Tibial nerve (tissue), 4 donors: ENCODE measurements at places on chromosomes 7 and 10. TPM values are rescaled to one million over a fixed set of nuclear protein-coding genes. Genes with fewer than 3 reads are reported as not detected.

The PRPS1L1 gene
- not detected for total RNA-seq

DNA sequence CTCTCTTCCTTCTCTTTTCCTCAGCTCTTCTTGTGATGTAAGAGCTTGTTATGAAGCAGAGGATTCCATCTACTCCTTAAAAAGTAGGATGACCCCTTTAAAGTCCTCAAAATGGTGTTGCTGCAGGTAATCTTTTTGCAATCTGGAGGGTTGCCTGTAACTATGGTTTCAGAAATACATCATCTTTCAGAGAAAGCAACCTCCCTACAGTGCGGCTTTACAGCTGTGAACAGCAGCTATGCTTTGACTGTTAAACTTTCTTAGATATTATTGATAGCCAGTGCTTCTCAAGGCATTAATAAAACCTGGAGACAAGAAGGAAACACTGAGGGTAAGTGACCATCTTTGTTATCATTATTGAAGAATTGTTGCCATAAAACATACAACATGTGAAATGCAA is 86.6 kb upstream of the MDFIC start:
- no peak for DNase-seq

The TSPAN33 gene
- total RNA-seq: 10.5 TPM

- no peak for DNase-seq
Measured at GRCh38 chr10:61847640-61848039, 53.9 kb upstream of the ARID5B start.

DNA sequence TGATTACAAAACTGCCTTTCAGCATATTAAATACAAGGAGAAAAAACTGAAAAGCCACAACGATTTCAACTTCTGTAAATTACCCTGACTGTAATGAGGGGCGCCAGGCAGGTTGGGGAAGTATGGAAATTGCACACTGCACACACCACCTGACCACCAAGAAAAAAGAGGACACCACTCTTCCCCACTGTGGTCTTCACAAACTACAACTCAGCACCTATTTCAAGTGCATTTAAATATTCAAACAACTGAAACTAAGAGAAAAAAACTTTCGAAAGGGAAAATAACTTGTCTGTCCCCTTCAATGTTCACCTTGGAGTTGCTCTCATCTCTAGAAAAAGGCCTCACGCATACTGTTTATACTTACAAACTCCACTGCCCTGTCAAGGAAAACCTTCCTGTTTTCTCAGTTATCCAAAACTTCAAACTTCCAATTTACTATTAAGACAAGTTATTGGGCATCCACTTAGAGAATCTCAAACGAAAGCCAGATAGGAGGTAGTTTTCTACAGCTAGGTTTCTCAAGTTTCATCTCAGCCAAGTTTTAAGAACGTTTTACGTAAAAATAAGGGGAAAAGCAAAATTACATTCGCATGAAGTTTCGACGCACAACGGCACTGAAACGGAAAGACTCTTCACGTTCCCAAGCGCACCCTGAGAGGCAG is 1.4 kb downstream of the LARP4B start:
- no peak for DNase-seq

The MMS19 gene
- 80.4 TPM for total RNA-seq
